ENCODE measurements at places on chromosomes 5 and 9. TPM values are rescaled to one million over a fixed set of nuclear protein-coding genes. Genes with fewer than 3 reads are reported as not detected.

The C8G gene
- 0.37 TPM for polyA plus RNA-seq

DNA sequence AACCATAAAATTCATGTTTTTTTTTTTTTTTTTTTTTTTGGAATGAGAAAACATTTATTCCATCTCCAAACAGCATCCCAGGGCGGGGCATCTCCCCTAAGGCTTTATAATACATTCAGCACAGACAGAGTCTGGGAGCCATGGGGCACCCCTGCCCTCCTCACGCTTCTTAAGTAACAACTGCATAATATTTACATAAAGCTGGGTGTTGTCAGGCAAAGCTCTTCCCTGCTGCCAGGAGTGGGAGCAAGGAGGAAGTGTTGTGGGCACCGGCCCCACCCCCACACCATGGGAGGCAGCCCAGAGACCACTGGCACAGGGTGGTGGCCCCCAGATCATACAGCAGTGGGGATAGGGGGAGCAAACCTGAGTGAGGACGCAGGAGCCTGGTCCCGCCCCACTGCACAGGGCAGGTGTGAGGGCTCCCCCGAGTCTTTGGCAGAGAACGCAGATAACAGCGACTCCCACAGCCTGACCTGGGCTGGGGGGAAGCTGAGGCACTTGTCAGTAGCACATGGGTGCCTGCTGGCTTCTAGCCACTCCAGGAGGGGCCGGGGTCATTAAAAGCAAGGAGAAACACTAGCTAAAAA is 86.1 kb upstream of the CEP78 start:
- H3K36me3 ChIP-seq: no peaks in the 10 kb centered on the region
- no peak for DNase-seq
- H3K27me3 ChIP-seq: no peaks in the 10 kb centered on the region
- no peaks in the 10 kb centered on the region for H3K4me1 ChIP-seq
- H3K27ac ChIP-seq: no peak overlapping the region
- H3K4me3 ChIP-seq: no peak overlapping the region

DNA sequence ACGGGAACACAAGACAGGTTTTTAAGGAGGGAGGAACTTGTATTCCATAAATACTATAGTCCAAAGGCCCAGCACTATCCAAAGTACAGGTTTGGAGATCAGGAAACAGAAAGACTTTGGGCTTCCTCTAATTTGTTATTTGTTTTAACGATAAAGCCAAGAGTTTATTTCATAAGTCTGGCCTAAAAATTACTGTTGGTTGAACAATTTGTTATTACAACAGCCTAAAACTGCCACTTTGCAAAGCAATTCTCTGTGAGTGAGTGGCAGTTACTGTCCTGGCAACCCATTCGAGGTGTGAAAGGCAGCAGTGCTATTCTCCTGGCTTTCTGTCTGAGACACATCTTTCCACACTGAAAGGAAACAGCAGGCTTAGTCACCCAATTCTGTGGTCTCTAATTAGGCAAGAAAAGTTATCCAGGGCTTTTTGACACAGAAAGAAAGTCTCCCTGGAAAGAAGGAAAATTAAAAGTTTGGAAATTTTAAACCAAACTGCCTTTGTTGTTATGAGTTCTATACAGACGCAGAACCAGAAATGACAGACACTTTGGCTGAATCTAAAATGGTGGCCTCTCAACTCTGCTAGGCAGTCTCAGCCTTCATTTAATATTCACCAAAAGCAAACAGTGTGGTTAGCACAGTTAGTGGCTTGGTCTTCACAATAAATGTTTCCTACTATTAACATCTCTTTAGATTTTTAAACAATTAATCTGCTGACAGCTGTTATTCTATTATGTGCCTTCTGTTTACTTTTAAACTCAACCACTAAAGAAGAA is 33.9 kb downstream of the PSMB7 start:
- peak; percentile 29 for DNase-seq
- H3K4me3 ChIP-seq: no peak overlapping the region
- H3K27ac ChIP-seq: no peak overlapping the region
- H3K36me3 ChIP-seq: peaks cover 26% of the 10 kb centered on the region
- H3K4me1 ChIP-seq: peaks cover 11% of the 10 kb centered on the region

DNA sequence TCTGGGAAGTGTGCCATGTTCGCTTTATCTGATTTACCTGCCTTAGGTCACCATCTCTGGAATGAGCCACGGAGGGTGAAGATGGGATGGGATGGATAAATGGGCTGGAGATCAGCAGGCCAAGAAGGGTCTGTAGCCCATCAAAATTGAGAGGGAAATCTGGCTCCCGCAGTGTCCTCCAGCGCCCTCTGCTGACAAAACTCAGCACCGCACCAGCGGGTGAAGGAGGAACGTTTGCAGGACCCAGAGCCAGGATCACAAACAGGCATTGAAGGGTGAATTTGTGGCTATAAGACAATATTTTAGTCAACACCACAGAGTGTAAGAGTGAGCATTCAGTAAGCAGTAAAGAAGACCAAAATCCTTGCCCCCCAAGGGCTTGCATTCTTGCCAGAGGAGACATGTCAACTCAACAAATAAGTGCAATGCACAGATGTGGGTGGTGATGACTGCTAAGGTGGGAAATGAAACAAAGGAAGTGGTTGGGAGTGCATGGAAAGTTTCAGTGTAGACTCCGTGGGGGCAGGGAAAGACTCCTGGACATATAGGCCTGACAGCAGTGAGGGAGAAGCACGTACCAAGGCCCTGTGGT is 124.4 kb downstream of the TENT4A start:
- H3K36me3 ChIP-seq: no peaks in the 10 kb centered on the region
- DNase-seq: no peak
- H3K4me1 ChIP-seq: no peaks in the 10 kb centered on the region
- no peak overlapping the region for H3K4me3 ChIP-seq
- H3K27me3 ChIP-seq: no peaks in the 10 kb centered on the region
- no peak overlapping the region for H3K27ac ChIP-seq

DNA sequence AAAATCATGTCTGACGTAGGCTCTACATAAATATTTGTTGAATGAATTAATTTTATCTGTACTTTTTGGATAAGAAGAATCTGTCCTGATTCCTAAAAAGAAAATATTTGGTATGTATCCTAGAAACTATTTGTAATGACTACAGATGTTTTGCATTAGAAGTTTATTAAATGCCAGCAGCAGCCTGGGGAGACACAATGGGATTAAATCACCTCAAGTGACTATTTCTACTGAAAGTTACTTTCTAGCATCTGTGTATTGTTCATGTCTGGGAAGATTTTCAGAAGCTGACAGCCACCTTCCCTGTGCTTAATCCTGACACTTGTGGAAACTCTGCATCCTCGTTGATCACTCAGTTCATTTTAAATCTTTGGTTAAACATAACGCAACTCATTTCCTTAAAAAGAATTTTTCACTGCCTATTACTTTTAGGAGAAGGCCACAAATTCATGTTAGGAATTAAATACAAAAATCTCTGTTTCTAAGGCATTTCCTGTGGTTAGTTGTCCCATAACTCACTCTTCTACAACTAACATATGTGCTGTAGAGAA is 209.3 kb upstream of the PPP1R2B start:
- no peak overlapping the region for H3K4me3 ChIP-seq
- H3K27me3 ChIP-seq: no peaks in the 10 kb centered on the region
- peaks cover 5% of the 10 kb centered on the region for H3K4me1 ChIP-seq

GRCh38 chr5:98041661-98042060 is 731.8 kb upstream of the RGMB start:
- no peaks in the 10 kb centered on the region for H3K27me3 ChIP-seq
- H3K36me3 ChIP-seq: no peaks in the 10 kb centered on the region
- H3K4me3 ChIP-seq: no peak overlapping the region
- no peak overlapping the region for H3K27ac ChIP-seq
- no peaks in the 10 kb centered on the region for H3K4me1 ChIP-seq

The SLCO4C1 gene
- polyA plus RNA-seq: not detected

The OGN gene
- not detected for polyA plus RNA-seq

The CD180 gene
- polyA plus RNA-seq: not detected

Data from IMR-90 (cell line).